ENCODE measurements at places on chromosomes 16 and 17. TPM values are rescaled to one million over a fixed set of nuclear protein-coding genes. Genes with fewer than 3 reads are reported as not detected.

Gene CD19
- 0.19 TPM for total RNA-seq

Gene CLEC3A
- total RNA-seq = not detected

DNA sequence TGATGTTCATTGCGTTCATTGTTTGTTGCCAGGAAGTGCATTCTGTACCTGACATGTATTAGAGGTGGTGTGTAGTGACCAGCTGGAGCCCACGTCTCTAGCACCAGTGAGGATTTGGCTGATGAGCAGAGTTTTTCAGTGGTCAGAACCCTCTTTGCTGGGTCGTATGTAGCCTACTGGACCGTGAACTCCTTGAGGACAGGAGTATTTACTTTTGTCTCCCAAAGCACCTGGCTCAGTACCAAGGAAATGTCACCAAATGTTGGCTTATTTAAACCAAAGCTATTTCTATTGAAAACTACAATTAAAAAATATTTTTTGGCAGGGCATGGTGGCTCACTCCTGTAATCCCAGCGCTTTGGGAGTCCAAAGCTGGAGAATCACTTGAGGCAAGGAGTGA lies 262.7 kb downstream of the SNX29 start:
- DNase-seq = no peak

DNA sequence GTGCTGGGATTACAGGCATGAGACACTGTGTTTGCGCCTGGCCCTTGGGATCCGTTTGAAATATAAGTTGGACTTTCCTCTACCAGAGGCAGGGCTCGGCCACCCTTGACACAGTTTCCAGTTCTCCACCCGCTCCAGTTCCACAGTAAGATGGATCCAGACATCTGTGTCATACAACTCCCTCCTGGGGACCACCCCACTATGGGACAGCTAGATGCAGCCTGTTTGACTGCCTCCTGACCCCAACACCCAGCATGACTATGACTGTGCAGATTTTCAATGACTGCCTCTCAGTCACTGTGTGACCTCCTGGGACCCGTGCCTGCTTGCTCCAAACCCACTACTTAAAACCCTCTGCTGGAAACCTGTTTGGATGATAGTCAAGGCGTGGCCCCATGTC lies 166.7 kb downstream of the IRF8 start:
- DNase-seq = no peak

DNA sequence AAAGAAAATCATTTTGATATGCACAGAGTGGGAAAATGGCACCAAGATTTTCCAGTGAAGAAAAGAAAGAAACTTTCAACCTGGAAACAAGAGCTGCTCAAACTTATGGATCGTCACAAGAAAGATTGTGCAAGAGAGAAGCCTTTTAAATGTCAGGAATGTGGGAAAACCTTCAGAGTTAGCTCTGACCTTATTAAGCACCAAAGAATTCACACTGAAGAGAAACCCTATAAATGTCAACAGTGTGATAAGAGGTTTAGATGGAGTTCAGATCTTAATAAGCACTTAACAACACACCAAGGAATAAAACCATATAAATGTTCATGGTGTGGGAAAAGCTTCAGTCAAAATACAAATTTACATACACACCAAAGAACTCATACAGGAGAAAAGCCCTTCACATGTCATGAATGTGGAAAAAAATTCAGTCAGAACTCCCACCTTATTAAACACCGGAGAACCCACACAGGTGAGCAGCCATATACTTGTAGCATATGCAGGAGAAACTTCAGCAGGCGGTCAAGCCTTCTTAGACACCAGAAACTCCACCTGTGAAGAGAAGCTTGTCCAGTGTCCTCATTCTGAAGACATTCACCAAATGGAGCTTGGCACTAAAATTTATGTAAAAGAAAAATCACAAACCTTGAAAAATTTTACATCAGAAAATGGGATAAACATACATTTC lies 12.2 kb downstream of the ZNF75A start:
- no peak for DNase-seq

DNA sequence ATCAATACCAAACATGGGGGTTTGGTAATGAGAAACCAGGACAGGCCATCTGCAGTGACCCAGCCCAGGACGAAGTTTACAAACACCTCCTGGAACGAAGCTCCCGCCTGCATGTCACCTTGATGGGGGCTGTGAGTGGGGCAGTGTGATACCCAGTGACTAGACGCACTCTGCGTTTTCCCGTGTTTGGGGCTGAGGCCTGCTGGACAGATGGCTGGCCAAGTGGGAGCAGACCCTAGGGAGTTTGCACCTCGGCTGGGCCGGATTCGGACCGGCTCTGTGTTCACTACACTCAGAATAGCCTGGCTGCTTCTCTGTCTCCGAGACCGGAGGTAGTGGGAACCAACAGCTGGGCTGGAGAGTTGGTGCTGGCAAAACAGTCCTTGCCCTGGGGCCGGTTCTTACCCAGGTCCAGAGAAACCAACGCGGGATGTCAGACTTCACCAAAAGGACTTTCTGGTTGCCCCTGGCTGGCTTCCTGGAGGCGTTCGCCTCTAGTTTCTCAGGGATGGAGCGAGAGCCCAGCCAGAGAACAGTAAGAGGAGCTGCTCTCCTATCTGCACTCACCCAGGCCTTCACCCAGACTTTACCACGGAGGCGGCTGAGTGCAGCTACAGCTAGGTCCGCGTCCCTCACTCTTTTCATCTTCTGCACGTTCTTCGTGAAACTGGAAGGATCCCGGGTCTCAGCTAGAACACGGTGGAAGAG lies 20.4 kb downstream of the CARHSP1 start:
- no peak for DNase-seq

DNA sequence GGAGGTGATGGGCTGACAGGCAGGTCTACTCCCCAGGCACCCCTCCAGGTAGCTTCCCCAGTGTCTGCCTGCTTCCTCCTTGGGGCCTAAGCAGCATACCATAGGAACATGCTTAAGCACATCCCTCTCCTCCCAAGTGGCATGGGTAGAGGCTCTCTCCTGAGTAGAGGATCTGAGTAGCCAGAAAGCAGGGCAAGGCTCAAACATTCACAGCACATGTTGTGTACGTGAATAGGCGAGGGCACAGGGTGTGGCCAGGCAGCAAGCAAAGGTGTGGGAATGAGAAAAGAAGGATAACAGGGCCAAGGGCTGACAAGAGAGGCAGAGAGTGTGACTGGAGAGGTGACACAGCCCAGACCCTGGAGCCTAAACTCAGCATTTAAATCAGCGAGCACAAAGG lies 29.7 kb upstream of the GFOD2 start:
- no peak for DNase-seq

DNA sequence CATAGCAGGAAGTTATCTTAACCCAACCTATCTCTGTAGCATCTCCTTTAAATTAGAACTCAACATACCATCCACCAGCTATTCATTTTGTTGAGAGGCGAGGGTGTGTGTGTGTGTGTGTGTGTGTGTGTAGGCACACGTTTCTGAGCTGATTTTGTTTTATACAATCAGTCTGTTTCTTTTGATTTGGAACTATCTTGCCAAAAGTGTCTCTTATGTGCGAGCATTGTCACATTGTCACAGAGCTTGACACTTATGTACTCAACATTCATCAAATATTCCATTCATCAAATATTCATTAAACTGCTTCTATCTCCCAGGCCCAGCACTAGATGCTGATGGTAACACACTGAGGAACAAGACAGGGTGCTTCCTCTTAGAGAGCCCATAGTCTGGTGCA lies 180.4 kb downstream of the HAPSTR1 start:
- no peak for DNase-seq

DNA sequence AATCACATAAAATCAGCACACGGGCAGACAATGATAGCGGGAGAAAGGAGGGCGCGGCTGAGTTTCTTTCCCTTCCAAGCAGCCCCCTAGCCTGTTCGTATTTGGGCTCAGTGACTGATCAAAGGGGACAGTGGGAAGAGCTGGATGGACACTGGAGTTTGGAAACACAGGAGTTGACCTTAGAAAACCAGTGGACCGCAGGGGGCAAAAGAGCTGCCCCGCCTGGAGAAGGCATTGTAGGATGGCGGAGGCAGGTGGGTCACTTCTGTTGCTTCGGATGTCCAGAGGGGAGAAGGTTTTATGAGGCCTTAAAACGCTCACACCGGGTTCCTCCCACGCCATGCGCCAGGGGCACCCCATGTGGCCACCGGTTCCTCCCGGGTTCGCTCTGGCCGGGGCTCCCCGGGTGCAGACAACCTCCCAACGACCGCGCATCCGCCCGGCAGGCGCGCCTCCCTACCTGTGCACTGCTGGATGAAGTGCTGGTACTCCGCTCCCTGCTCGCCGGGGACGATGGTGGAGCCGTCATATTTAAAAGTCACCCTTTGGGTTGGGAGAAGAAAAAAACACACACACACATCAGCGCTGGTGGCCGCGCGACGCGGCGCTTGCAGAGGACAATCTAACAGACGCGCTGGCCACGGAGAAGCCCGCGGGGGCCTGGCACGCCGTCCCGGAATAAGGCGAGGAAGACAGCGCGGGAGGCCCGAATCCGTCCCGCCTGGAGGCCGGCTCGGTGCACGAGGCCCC lies 662 bp downstream of the COTL1 start:
- no peak for DNase-seq

GRCh38 chr16:5505091-5505887 lies 407.7 kb upstream of the EEF2KMT start:
- no peak for DNase-seq

GRCh38 chr17:50289991-50290702 lies 15.9 kb downstream of the TMEM92 start:
- DNase-seq = no peak

DNA sequence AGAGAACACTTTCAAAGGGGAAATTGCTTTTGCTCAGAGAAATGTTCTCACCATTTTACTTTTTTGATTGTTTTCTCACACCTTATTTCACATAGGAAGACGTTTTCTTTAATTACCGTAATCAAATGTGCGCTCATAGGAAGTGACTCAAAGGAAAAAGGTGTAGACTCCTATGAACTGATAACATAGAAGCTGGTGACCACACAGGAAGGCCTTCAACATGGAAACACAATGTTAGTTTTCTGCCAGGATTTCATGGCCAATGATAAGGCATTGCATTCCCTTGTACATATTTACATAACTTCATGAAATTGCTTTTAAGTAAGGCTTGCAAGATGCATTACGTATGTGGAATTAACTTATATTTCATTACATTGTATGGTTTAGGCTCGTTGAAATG lies 40.9 kb upstream of the KCNJ16 start:
- no peak for DNase-seq

DNA sequence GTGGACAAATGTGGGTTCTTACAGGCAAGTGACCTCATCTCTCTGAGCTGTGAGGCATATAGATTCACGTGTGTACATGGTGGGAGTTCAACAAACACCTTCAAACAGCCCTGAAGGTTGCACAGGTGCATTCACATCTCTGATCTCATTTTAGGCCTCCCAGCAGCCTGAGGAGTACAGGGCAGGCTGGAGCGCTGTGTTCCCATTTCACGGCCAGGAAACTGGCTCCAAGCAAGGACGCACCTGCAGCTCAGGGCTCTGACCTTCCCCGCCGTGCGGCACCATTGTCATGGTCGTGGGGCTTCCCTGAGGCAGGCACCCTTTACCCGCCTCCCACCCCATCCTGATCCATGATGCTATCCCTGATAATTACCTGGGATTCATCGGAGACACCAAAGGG lies 4.8 kb upstream of the CD300A start:
- no peak for DNase-seq

- DNase-seq = no peak
These were observed 355.6 kb downstream of the SEC14L1 start for GRCh38 chr17:77496401-77496801.

DNA sequence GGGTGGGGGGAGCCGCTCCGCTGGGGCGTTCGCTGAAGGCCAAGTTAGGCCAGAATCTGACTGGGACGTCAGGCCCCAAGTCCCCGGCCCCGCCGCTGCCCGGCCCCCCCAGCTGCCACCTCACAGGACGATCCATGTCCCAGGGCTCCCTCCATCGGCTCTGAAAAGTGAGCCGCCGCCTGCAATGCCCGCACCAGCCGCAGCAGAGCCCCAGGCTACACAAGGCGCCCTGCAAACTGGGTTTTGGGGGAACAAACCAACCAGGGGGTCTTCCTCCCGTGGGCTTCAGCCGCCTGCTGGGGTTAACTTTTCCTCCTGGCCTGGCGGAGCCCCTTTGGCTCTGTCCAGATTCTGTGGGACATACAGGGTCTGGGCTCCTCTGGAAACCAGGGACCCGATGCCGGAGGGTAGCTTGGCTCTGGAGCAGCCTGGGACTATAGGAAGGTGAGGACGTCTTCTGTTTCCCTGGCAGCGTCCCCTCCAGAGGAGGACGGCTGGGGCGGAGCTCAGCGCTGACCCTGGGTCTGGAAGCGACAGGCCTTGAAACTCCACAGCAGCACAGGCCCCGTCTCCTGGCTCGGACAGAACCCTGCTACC lies 835 bp downstream of the NME4 start:
- DNase-seq = no peak

- no peak for DNase-seq
These were observed 4.3 kb downstream of the KRT19 start for GRCh38 chr17:41523787-41524186.

GRCh38 chr16:65521633-65522328 lies 399.9 kb upstream of the CDH11 start:
- no peak for DNase-seq

DNA sequence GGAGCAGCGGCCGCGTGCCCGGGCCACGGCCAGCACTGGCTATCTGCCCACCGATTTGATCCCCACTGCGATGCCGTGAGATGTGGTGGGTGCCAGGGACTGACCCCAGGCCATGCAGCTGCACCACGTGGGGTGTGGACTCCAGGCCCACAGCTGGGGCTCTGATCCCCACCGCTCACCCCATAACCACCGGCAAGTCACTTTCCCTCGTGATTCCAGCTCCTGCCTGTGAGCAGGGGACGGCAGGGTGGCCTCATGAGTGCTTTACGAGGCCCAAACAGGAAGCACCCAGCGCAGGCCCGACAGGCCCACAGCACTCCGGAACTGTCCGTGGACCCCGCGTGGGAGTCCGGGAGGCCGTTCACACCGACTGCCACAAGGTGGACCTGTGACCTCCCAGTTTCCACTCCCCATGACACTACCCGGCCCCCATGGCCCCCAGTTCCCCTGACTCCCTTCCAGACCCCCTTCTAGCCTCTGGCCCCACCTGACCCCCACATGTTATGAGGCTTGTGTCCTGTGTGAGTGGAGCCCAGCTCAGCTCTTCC lies 616 bp downstream of the PTX4 start:
- DNase-seq = no peak

GRCh38 chr16:81324808-81325207 lies 10.0 kb downstream of the GAN start:
- DNase-seq = no peak
